Muscle of leg (tissue), 16 donors: ENCODE measurements at places on chromosomes 7 and 10. TPM values are rescaled to one million over a fixed set of nuclear protein-coding genes. Genes with fewer than 3 reads are reported as not detected.

DNA sequence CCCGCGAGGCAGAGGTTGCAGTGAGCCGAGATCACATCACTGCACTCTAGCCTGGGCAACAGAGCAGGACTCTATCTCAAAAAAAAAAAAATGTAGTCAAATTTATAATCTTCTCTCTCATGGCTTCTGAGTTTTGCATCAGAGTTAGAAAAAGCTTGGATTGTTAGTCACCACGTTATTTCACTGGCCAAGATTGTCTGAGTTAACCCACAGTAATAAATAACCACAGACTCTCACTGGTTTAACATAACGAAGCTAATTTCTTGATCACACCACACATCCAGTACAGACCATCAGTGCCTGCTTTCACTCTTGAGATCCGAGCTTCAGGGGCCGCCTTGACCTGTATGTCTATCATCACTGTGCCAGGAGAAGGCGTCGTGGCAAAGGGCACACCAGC, 116.8 kb upstream of the JCAD start:
- no peaks in the 10 kb centered on the region for H3K36me3 ChIP-seq
- no peak for DNase-seq
- H3K4me1 ChIP-seq = no peaks in the 10 kb centered on the region

GRCh38 chr7:15555381-15555859, 6.4 kb downstream of the AGMO start:
- H3K4me1 ChIP-seq = no peaks in the 10 kb centered on the region
- H3K27me3 ChIP-seq = no peaks in the 10 kb centered on the region
- H3K4me3 ChIP-seq = no peak overlapping the region
- no peak overlapping the region for H3K27ac ChIP-seq
- no peaks in the 10 kb centered on the region for H3K36me3 ChIP-seq
- DNase-seq = peak; percentile 85

DNA sequence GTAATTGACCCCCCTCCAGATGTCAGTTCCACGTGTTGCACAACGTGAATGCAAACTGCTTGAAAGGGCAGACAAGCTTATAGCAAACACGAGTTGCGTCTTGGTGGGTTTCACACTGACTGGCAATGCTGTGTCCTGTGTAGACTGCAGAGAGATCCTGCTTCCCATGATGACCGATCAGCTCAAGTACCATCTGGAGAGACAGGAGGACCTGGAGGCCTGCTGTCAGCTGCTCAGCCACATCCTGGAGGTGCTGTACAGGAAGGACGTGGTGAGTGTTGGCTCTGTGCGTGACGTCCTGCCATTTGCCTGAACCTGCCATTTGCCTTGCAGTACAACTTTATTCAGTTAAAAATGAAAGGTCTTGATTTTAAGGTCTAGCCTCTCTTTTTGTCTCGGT, 71.1 kb downstream of the INSYN2A start:
- H3K4me1 ChIP-seq = no peaks in the 10 kb centered on the region
- no peak overlapping the region for H3K27ac ChIP-seq
- peaks cover 27% of the 10 kb centered on the region for H3K36me3 ChIP-seq
- H3K4me3 ChIP-seq = no peak overlapping the region

GRCh38 chr10:13684806-13685482, 98.2 kb downstream of the PRPF18 start:
- no peaks in the 10 kb centered on the region for H3K27me3 ChIP-seq
- peak overlapping the region; percentile 96 for H3K27ac ChIP-seq
- peak; percentile 85 for DNase-seq
- H3K4me3 ChIP-seq = peak overlapping the region; percentile 9

DNA sequence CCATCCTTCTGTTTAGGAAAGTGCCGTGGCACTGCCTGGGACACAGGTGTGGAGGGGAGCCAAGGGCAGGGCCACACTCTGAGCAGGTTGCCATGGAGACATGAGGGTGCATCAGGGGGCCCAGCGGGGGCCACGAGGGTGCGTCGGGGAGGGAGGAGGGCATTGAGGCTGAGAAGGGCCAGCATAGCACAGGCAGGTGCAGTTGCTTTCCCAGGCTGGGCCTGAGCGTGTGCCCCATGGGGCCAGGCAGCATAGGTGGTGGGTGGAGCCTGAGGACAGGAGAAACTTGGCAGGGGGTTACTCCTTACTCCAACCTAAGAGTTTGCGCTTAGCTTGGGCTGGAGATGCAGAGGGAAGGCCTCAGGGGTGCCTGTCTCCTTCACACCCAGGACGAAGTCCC, 15.2 kb downstream of the YKT6 start:
- peak overlapping the region; percentile 20 for H3K27ac ChIP-seq
- no peak for DNase-seq
- H3K27me3 ChIP-seq = peaks cover 2% of the 10 kb centered on the region
- peaks cover 60% of the 10 kb centered on the region for H3K4me1 ChIP-seq
- H3K4me3 ChIP-seq = no peak overlapping the region
- peaks cover 31% of the 10 kb centered on the region for H3K36me3 ChIP-seq

GRCh38 chr7:148289630-148290029, 300.9 kb upstream of the C7orf33 start:
- no peaks in the 10 kb centered on the region for H3K36me3 ChIP-seq
- no peak for DNase-seq
- no peak overlapping the region for H3K27ac ChIP-seq
- H3K4me3 ChIP-seq = no peak overlapping the region
- H3K4me1 ChIP-seq = no peaks in the 10 kb centered on the region
- no peaks in the 10 kb centered on the region for H3K27me3 ChIP-seq

DNA sequence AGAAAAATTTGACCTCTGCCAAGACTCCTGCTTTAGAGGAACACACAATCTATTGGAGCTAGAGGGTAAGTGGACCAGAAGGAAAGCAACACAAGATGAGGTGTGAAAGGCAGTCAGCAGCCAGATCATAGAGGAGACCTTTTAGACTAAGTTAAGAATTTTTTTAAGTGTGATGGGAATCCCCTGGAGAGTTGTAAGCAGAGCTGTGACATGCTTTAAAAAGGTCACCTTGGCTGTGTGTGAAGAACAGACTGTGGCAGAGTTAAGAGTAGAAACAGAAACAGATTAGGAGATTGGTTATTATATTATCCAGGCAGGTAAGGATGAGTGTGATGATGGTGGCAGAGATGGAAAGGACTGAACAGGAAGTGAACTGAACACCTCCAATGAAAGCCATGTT, 23.5 kb downstream of the CPEB3 start:
- H3K4me1 ChIP-seq = no peaks in the 10 kb centered on the region
- no peaks in the 10 kb centered on the region for H3K36me3 ChIP-seq
- H3K27ac ChIP-seq = no peak overlapping the region
- H3K4me3 ChIP-seq = no peak overlapping the region
- no peak for DNase-seq

GRCh38 chr7:17996442-17997223, 31.0 kb downstream of the PRPS1L1 start:
- H3K27me3 ChIP-seq = no peaks in the 10 kb centered on the region
- H3K4me3 ChIP-seq = no peak overlapping the region
- no peak overlapping the region for H3K27ac ChIP-seq
- H3K36me3 ChIP-seq = no peaks in the 10 kb centered on the region
- H3K4me1 ChIP-seq = no peaks in the 10 kb centered on the region

DNA sequence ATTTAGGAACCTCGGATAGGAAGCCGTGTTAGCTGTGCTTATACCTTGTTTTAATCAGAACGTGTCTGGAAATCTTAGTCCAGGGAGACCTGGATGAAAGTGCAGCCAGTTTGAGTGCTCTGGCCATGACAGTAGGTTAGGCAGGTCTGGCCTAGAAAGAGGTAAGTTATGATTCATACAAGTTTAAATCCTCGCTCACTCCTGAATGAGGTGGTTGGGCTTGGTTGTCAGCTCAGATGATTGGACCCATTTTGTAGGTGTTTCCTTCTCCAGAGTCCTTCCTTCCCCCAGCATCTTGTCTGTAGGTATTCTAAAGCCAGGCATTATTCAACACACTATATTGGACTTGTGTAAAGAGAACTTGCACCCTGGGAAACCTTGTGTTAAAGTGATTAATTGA, 561.9 kb upstream of the GALNT17 start:
- no peak overlapping the region for H3K4me3 ChIP-seq
- H3K36me3 ChIP-seq = peaks cover 3% of the 10 kb centered on the region
- peaks cover 46% of the 10 kb centered on the region for H3K4me1 ChIP-seq
- no peaks in the 10 kb centered on the region for H3K27me3 ChIP-seq
- peak overlapping the region; percentile 73 for H3K27ac ChIP-seq

- H3K4me1 ChIP-seq = peaks cover 4% of the 10 kb centered on the region
- no peak overlapping the region for H3K27ac ChIP-seq
- H3K27me3 ChIP-seq = no peaks in the 10 kb centered on the region
- H3K36me3 ChIP-seq = no peaks in the 10 kb centered on the region
- DNase-seq = no peak
These were observed 83.0 kb upstream of the ADRB1 start for GRCh38 chr10:113960617-113961181.

DNA sequence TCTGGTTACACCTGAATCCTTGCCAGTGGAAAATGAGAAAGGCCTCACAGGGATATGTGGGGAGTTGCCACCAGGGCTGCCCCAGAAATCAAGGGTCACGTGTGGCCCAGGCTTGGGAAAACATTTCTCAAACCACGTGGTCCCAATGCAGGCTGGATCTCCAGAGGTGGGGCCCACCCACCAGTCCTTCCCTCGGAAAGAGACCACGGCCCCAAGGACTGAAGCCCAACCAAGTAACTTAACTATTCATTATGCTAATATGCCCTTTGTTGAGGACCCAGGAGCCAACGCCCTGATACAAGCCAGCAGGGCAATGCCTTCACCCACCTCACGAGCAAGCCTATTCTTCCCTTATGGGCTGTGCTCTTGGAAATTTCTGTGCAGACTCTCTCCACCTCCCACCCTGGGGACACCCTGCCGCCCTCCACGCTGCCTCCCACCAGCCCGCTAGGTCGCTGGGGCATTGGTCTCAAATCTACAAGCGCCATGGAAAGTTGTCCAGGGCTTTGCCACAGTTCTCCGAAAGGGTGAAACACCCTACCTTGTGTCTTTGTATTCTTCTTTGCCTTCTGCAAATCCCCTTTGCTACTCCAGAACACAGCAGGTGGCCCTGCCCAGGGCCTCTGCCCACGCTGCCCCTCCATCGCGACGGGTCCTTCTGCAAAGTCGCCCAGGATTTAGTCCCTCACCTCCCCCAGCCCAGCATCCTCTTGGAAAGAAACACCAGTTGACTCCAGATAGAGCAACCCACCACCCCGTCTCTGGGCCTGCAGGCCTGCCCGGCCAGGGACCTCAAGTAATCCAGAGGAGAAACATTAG, 8.8 kb downstream of the TNS3 start:
- H3K4me3 ChIP-seq = no peak overlapping the region
- DNase-seq = no peak
- peaks cover 71% of the 10 kb centered on the region for H3K4me1 ChIP-seq

- H3K36me3 ChIP-seq = no peaks in the 10 kb centered on the region
- DNase-seq = no peak
- H3K4me3 ChIP-seq = no peak overlapping the region
These were observed 41.7 kb upstream of the EZH2 start for GRCh38 chr7:148925836-148926235.

DNA sequence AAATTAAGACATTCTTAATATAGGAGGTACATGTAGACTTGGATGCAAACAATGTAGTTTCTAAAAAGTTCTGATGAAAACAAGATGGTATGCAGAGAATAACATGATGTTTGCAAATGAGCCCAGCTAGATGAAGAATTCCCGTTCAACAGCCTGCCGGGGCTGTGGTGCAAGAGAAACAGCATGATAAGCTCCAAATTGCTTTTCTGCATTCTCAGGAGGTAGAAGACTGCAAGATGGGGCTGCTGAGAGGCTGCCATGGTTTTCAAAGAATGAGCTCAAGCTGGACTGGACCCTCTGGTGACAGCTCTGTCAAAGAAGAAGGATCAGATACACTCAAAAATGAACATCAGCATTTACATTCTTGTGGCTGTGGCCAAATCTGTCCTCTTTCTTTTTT, 73.4 kb upstream of the PALS2 start:
- no peak for DNase-seq
- H3K4me3 ChIP-seq = no peak overlapping the region

GRCh38 chr7:142385491-142386340, 127.9 kb upstream of the PRSS58 start:
- H3K4me3 ChIP-seq = no peak overlapping the region
- peak; percentile 82 for DNase-seq
- peak overlapping the region; percentile 25 for H3K27ac ChIP-seq
- H3K4me1 ChIP-seq = peaks cover 17% of the 10 kb centered on the region

Gene EPO
- total RNA-seq = not detected

Gene STMP1
- total RNA-seq = 16.9 TPM

Gene C10orf95
- not detected for total RNA-seq

Gene APBB1IP
- total RNA-seq = 1.6 TPM
